Mammary epithelial cell (primary cell): ENCODE measurements at places on chromosomes 3 and 15.

GRCh38 chr3:186477033-186477432, 67.1 kb downstream of the CRYGS start:
- no peak for DNase-seq

DNA sequence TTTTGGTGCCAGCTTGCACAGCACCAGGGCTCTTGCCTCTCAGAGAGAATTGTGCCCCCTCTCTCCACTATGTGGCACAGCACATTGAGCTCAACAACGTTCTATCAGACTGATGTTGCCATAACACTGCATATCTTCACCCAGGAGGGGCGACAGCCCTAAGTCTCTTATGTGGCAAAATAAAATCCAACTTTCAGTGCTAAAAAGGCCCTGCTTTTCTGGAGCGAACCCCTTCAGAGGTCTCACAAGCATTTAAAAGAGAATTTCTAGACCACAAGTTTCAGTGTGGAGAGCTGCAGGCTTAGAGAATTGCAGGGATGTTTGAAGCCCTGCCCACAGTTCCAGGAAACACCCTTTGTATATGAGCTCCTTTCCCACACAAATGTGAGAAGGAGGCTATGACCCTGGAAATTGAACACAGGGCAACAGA, 85.5 kb downstream of the LIPC start:
- no peak for DNase-seq

GRCh38 chr3:189169728-189170127, 2.0 kb upstream of the TPRG1 start:
- no peak for DNase-seq

DNA sequence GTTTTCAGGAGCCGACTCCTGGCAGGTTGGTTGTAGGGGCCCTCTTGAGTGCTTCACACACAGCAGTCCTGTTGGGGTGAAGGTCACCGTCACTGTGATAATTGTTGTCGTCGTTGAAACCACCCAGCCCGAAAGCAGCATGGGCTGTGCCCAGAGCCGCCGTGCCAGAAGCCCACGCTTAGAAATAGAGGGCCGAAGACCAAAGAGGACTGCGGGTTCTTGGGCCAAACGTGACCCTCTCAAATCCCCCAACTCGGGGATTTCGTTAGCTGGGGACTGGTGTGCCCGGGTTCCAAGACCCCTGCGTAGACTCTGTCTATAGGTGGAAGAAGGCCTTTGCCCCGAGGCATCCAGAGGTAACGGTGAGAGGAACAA, 7.5 kb upstream of the ADAMTS17 start:
- no peak for DNase-seq

GRCh38 chr3:158508481-158508880, 62.5 kb upstream of the MLF1 start:
- DNase-seq = peak; percentile 4

- no peak for DNase-seq
Observed at GRCh38 chr3:106617276-106617675, 748.5 kb upstream of the CBLB start.

DNA sequence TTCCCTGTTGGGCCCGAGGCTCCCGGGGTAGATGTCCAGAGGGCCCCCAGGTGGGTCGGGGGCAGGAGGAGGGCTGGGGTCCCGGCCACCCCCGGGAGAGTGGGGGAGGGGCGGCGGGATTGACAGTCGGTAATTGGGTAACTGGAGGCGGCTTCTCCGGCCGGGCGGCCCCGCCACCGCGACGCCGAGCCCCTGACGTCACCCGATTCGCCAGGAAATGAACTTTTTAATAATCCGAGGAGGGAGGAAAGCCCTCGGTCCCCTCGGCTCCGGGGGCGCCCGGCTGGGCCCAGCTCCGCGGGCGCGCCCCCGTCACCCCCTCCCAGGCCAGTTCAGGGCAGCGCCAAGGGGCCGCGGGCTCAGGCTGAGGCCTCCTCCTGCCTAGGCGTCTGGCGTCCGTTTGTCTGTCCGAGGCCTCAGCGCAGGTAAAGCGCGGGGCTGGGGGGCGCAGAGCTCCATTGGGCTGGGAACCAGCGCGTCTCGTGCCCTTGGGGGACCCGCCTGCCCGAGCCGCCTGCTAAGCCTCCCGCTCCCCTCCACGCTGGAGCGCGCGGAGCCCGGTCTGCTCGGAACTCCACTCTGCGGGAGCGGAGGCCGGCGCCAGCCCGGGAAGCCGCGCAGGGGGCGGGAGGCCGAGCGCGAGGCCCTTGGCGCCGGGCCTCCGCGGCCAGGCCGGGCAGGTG, 3.9 kb downstream of the GATA2 start:
- no peak for DNase-seq

- DNase-seq = no peak
Observed at GRCh38 chr3:45984331-45985312, 11.0 kb downstream of the FYCO1 start.

DNA sequence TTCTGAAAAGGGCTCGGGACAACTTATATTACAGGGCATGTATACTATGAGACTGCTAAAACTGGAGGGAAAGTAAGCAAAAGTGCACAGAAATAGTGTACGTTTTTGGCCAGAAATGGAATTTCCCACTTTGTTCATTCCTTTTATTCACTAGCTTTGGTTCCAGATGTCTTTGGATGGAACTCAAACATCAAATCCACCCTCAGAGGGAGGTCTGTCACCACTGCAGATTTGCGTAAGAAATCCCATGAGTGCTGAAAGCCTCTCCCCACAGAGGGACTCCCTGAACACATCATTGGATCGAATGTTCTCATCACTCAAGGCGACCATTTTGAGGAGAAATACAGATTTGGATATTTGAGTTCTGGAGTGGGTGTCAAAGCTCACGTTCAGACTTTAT, 71.6 kb downstream of the FEM1B start:
- DNase-seq = no peak

DNA sequence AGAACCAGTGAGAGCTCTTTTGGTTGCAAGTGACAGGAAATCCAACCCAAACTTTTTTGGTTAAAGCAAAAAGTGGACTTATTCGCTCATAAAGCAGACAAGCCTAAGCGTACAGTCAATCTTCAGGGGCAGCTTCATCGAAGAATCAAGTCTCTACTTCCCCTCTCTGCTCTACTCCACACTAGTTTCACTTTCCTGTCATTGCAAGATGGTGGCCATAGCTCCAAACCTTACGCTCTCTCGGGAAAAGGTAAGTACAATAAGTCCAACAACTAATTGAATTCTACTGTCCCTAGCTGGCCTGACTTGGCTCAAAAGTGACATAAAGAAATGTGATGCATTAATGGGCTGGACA, 24.9 kb upstream of the ZNF710 start:
- DNase-seq = no peak

DNA sequence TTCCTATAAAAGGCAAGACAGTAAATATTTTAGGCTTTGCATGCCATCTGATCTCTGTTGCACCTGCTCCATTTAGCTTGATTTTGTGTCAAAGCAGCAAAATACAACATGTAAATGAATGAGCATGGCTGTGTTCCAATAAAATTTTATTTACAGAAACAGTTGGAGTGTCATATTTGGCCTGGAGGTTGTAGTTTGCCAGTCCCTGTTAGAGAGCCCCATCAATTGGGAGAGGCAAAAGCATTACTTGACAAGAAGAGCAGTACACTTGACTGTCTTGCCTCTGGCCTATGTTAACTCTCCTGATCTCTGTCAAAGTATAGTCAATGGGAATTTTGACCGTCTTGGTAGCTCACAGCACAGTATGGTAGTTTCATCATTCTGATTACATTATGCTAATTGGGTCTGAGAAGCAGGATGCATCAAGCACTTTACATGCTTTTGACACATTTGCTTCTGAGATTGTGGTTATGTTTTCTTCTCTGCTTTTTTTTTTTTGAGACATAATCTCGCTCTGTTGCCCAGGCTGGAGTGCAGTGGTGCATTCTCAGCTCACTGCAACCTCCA, 35.4 kb downstream of the SLC28A2 start:
- no peak for DNase-seq

DNA sequence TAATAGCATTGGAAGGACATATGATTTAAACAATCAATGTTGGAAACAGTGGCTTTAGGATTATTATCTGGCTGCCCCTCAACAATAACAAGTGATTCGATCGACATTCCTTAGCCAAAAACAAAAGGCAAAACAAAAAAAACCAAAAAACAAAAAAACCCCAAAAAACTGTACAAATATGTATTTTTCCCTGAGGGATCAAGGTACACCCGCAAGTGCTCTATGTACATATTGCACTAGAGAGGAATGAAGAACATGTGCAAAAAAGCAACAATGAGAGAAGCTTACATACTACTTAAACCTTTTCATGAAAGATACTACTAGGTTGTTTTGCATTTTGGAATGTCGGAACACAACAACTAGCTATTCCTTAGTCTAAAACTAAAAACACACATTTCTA, 14.2 kb upstream of the ICE2 start:
- DNase-seq = no peak

DNA sequence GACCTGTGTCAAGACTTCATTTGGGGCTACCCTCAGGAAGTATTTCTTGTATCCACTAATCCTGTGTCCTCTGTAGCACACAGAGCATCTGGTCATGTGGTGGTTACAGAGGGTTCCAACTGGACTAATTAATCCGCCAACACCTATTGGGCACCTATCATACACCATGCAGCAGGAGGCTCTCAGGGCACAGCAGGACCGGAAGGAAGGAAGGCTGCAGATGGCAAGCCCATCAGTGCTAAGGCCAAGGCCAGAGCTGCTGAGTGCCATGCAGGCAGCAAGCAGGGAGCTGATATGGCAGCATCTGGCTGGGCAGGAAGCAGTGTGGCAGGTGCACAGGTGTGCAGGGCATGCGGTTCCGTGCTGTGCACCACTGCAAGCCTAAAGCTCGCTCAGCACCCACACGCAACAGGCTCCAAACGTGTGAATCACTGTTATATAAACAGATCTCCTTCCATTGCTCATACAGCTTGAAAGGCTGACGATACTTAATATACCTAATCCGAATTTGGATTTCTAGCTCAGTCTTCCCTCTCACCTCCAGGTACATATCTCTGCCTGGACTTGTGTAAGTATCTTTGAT, 64.4 kb upstream of the SNRPA1 start:
- DNase-seq = peak; percentile 89

DNA sequence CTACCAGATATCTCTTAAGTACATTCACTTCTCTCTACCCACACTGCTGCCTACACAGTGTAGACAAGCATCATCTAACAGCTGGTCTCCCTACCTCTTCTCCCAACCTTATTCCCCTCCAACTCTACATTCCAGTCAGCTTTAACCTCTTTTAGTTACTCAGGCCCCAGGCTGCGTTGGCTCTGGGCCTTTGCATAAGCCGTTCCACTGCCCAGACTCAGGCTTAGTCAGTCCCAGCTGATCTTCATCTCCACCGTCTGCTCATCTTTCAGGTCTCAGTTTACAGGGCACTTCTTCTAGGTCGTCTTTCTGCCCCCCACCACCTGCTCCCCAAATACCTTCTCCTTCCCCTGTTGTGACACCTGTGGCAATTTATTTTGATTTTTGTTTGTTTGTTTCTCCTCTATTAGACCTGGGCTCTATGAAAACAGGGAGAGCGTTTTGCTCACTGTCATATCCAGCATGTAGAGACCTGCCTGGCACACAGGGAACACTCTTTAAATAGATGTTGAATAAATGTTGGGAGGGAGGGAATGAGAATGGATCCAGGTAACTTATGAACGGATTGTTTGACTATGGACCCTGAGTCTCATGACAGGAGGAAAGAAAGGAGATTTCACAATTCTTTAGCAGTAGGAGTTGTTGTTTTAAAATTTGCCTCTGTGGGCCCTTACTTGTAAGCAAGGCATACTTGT, 11.1 kb downstream of the SLC27A2 start:
- peak; percentile 77 for DNase-seq

GRCh38 chr15:83846847-83847246, 192.9 kb downstream of the ADAMTSL3 start:
- peak; percentile 45 for DNase-seq

DNA sequence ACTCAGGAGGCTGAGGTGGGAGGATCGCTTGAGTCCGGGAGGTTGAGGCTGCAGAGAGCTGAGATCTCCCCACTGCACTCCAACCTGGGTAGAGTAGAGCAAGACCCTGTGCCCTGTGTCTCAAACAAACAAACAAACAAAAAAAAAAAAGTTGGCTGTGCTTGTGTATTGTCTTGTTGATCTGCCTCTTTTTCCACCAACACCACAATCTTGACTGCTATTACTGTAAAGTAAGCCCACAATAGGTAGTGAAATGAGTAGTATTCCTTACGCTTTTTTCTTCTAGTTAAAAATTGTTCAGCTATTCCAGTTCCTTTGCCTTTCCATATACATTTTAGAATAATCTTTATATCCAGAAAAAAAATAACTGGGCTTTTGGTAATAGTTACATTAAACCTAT, 35.5 kb downstream of the PTH1R start:
- DNase-seq = no peak

GRCh38 chr3:64620020-64620419, 67.8 kb downstream of the ADAMTS9 start:
- DNase-seq = no peak

DNA sequence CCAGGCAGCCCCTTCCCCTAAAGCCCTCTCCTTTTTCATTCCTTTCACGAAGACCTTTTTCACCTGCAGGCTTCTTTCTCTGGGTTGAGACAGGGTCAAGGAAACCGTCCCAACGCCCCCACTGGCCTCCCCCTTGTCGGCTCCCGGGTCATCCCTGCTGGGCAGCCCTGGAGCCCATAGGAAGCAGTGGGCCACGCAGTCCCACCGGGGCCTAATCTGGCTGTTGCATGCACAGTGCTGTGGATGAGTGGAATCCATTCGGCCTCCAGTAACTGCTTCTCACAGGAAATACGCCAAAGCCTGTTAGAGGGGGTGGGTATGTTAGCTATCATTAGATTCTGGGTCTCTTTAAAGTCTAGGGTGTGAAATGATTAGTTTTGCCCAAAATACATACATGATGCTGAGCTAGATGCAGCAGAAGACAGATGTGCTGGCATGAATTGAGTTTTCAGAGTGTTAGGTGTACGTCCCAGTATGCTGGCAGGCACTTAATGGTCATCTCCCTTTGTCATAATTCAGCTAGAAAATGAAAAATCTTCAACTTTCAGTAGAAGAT, 16.6 kb downstream of the LYSMD4 start:
- no peak for DNase-seq

- no peak for DNase-seq
Observed at GRCh38 chr3:109337393-109337792, at the start of gene DPPA4. Gene DPPA4, minus strand, starts transcription at chr3:109337546. Its CDS starts 29 bp downstream, at chr3:109337517.

- DNase-seq = no peak
Observed at GRCh38 chr3:127762077-127762786, 60.1 kb downstream of the MGLL start.

DNA sequence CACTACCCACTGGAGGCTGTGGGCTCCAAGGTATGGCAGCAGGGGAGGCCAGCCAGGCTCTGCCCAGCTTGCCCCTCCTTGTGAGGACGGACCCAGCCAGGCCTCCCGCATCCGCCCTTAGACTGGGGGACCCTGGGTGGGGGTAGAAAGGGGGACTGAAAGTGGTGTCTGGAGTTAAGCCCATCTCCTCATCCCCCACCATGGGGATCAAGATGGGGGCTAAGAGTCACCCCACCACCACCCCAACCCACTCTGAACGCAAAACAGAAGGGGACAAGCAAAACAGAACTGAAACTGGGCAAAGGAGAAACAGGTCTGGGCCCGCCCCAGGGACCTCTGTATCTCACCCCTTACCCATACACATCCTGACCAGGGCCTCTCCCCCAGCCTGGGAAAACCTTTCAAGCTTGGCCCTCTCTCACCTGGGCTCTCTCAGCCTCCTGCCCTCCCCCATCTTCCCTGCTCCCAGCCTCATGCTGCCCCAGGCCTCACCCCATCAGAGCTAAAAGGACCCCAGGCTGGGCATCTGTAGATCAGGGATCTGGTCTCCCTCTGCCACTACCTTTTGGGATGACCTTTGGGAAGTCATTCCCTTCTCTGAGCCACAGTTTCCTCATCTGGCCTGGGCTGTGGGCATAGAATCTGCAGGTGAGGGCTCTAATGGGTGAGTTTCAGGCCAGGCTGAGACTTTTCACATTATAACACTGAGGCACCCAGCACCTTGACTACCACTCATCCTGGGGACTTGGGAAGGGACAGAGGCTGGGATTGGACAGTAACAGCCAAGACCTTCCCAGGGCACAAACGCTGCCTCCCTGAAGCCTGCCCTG, 30.0 kb upstream of the CYP11A1 start:
- DNase-seq = peak; percentile 62
